ENCODE measurements at places on chromosomes 5 and 9.

- no peak for DNase-seq
These were observed 360.5 kb downstream of the BNC2 start for GRCh38 chr9:16509997-16510396.

- DNase-seq, result no peak
These were observed 137.0 kb upstream of the ACOT12 start for GRCh38 chr5:81530919-81531318.

GRCh38 chr9:131539223-131539923 lies 6.0 kb upstream of the PRRT1B start:
- DNase-seq, result no peak

DNA sequence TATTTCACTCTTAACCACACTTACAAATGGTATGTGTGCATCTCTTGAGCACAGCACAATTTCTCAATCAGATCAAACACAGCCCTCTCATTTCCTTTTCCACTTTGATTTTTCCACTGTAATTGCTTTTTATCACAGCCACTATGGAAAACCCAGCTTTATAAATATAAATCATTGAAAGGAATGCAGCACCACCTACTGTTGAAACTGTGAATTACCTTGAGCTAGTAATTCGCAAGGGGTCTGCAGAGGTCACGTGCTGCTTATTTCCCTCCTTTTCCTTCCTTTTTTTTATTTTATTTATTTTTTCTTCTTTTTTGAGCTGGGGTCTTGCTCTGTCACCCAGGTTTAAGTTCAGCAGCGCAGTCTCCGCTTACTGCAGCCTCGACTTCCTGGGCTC lies 76.9 kb downstream of the CDH6 start:
- DNase-seq, result no peak

- DNase-seq, result no peak
These were observed 21.7 kb upstream of the NRARP start for GRCh38 chr9:137323531-137324331.

DNA sequence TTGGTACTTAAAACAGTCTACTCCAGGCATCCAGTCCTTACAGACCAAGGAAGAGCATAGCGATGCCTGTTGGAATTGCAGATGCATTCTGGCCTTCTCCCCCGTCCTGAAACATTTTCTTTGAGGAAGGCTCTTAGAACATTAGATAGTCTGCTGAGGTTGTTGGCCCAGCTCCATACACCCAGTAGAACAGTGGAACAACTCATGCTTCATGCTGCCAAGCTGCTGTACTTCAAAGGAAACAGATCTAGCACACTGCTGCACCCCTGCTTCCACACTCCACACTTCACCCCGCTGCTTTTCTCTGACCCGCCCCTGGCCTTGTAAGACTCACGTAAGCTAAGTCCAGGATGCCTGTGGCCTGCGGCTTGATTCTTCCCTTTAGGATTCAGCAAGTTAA lies 33.4 kb upstream of the NCS1 start:
- DNase-seq, result no peak

GRCh38 chr9:89256642-89257041 lies 54.4 kb upstream of the CKS2 start:
- DNase-seq, result no peak

GRCh38 chr9:95004411-95005277 lies 278.1 kb downstream of the AOPEP start:
- DNase-seq, result no peak

DNA sequence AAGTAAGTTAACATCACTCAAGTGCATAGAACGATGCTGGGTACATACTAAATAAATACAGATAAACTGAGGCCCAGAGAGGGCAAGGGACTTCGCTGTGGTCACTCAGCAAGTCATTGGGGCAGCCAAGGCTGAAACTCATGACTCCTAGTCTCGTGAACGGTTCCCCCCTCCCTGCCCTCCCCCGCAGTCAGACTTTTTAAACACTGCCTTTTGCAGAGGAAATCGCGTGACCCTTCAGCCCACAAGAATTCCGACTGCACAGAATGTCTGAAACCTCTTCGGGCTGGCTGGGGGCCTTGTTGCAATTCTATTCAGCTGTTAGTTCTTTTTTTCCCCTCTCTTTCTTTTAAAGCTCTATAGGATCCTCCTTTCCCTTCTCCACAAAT lies 28.1 kb downstream of the NEK6 start:
- DNase-seq, result peak; percentile 18

DNA sequence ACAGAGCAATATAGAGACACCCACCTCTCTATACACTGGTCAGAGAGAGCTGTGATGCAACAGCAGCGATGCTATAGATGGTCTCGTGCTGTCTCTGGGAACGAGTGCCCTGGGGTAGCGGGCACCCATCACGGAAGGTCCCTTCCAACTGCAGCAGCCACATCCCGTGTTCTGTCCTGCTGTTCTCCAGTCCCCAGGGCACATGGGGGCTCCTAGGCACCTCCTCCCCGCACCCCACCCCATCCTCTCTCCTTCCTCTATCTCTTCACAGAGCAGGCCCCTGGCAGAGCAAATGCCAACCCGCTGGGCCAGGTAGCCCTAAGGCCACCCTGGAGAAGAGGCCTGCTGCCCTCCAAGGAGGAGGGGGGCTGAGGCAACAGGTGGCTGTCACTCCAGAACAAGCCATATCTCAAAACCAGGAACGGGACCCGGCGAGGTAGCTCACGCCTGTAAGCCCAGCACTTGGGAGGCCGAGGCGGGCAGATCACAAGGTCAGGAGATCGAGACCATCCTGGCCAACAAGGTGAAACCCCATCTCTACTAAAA lies 8.2 kb downstream of the FIBCD1 start:
- DNase-seq, result no peak

GRCh38 chr5:79756076-79756475 lies 66.4 kb downstream of the CMYA5 start:
- no peak for DNase-seq

DNA sequence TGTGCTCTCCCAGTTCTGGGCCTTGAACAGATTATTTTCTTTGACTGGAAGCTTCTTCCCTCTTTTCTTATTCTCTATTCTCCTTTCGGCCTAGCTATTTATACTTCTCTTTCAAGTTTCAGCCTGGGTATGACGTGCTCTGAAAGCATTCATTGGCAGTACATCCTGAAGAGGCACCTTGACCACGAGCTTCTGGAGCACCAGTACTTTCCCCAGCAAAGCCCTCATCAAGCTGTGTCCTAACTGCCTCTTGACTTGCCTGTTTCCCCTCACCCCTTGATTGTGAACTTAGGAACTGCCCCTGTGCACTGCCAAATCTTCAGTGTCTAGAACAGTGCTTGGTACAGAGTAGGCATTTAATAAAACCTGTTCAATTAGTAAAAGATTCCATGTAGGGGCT lies 154.9 kb downstream of the KCTD16 start:
- DNase-seq, result no peak

DNA sequence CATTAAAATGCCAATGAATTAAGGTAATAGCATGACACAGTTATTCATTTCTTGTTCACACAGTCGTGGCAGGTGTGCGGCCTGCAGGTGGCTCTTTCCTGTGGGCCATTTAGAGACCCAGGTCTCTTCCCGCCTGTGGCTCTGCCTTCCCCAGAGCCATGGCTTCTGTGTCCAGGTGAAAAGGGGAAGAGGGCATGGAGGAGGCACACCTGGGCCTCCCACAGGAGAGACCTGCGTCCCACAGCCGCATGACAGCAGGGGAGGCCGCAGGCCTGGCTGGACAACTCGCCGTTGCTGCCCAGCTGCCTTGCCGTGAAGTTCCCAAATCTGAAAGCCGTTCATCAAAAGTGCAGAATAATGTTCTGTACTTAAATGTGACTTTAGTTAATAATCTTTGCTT lies 14.4 kb upstream of the PLEKHG4B start:
- DNase-seq, result no peak

DNA sequence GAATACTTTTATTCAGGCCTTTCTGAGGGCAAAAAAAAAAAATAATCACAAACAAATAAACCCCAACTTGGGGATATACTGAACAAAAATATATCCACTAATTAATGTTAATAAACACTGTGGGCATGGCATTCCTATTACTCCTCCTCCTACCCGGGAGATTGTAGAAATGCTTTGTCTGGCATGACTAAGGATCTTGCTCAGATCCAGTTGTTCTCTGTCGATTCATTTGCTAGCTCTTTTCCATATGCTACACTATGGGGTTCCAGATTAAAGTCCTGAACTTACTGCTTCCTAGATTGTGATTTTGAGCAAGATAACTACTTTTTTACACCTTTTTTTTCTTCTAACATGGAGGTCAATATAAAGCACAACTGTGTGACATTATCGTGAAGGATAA lies 102.2 kb upstream of the PRR16 start:
- no peak for DNase-seq

GRCh38 chr5:172473427-172473826 lies 19.1 kb upstream of the SH3PXD2B start:
- DNase-seq, result no peak

- DNase-seq, result no peak
These were observed 22.0 kb downstream of the PCDH1 start for GRCh38 chr5:141856037-141856790.

DNA sequence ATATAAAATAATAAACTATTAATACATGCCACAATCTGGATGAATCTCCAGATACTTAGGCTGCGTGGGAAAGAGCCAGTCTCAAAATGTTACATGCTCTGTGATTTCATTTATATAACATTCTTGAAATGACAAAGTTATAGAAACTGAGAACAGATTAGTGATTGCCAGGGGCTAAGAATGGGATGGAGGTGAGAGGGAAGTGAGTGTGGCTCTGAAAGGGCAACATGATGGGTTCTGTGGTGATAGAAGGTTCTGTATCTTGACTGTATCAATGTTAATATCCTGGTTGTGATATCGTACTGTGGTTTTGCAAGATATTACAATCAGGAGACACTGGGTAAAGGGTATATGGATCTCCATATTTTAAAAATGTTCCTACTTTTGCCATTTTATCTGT lies 50.7 kb downstream of the SPEF2 start:
- no peak for DNase-seq

DNA sequence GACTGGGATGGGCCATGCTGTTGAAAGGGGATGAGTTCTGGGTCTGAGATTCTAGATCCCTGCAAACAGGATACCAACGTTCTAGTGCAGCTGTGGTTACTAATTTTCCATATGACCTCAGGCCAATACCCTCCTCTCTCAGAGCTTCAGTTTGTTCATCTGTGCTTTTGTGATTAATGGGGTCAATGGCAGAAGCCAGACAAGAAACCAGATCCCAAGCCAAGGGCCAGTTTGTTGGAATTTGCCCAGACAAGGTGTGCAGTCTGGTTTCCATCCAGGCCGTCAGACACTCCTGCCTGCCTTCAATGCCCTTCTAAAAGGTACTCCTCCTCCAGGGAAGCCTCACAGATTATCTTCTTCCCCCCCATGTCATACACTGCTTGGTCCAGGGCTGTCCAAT lies 11.4 kb downstream of the MYORG start:
- DNase-seq, result no peak

- no peak for DNase-seq
These were observed 174.3 kb downstream of the MRPS30 start for GRCh38 chr5:44983006-44983405.

DNA sequence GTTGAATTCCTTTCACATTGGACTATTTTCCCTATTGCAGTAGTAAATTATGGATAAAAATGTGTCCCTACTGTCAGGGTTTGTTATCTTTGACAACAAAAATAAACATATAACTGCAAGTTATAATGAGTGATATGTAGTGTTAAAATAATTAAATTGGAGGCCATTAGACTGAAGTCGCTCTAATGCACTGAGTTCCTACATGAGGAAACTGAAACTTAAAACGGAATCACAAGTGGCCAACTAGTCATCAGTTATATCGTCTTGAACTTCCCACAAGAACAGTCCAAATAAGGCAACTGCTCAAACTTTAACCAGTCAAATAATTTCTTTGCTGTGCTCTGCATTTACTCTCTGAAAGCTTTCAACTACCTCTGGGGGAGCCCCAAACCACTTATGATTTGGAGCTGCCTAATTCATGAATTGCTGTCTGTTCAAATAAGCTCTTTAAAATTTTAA lies 2.1 kb upstream of the IFT74 start:
- no peak for DNase-seq

GRCh38 chr9:97749928-97750327 lies 52.8 kb upstream of the XPA start:
- no peak for DNase-seq

DNA sequence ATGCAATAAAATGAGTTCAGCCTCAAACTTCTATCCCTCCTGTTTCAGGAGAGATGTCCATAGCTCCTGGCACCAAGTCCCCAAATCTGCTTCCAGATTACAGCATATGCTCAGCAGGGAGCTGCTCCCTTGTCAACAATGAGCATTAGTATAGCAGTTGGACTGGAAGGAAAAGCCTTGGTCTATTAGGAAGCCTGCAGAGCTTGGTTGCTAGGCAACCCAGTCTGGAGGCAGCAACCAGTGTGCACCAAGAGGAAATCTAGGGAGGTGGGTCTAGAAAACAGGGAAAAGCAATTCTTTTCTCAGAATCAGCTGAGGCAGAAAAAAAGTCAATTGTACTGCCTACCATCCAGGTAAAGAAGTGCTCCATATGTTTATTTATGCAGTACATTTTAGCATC lies 229.5 kb upstream of the NMUR2 start:
- no peak for DNase-seq

- DNase-seq, result no peak
These were observed 92.3 kb downstream of the ANKRD33B start for GRCh38 chr5:10655972-10656830.

GRCh38 chr5:172527559-172527958 lies 73.2 kb upstream of the SH3PXD2B start:
- DNase-seq, result no peak

- no peak for DNase-seq
These were observed 53.4 kb upstream of the GLIS3 start for GRCh38 chr9:4353236-4353635.

DNA sequence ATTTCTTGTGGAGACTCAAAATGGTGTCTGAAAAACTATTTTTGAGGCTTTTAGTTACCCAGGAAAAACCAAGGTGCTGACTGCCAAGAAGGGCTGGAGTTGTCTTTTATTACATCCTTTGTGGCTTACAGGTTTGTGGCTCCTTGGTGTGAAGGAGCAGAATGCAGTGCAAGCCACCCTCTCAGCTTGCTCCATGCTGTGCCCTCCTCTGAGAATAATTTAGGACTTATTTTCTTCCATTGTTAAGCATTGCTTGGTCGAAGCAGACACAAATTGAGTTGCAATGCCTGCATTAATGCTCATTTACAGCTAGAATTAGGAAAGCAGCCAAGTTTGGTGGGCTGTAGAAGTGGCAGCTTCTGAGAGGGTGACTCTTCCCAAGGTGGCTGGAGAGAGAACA lies 272.2 kb downstream of the KIF4B start:
- DNase-seq, result no peak

Measured in activated CD8-positive, alpha-beta memory T cell treated with anti-CD3 and anti-CD28 coated beads for 1 hour (primary cell).